ENCODE measurements at places on chromosomes 2 and 18. TPM values are rescaled to one million over a fixed set of nuclear protein-coding genes. Genes with fewer than 3 reads are reported as not detected.

ZEB2 gene
- 0.50 TPM for total RNA-seq

SLC1A4 gene
- total RNA-seq = 33.2 TPM

ATG9A gene
- 60.4 TPM for total RNA-seq

TTN gene
- total RNA-seq = 0.38 TPM

UGT1A9 gene
- not detected for total RNA-seq

HRH4 gene
- not detected for total RNA-seq

POTEC gene
- total RNA-seq = not detected

PID1 gene
- total RNA-seq = 1.2 TPM

MYO5B gene
- 29.8 TPM for total RNA-seq

DSC3 gene
- 272 TPM for total RNA-seq

TFPI gene
- not detected for total RNA-seq

L3MBTL4 gene
- 13.5 TPM for total RNA-seq

TPGS2 gene
- total RNA-seq = 117 TPM

NT5DC4 gene
- total RNA-seq = 1.2 TPM

UGT1A5 gene
- total RNA-seq = 1.3 TPM

CCBE1 gene
- total RNA-seq = 18.4 TPM

ST6GAL2 gene
- total RNA-seq = not detected

HNRNPLL gene
- 55.4 TPM for total RNA-seq

ASTL gene
- not detected for total RNA-seq
